Hematopoietic multipotent progenitor cell treated with erythropoietin and hydrocortisone succinate and interleukin-3 and kit ligand, for 8 days (in vitro differentiated cells): ENCODE measurements at places on chromosomes 7 and 10.

DNA sequence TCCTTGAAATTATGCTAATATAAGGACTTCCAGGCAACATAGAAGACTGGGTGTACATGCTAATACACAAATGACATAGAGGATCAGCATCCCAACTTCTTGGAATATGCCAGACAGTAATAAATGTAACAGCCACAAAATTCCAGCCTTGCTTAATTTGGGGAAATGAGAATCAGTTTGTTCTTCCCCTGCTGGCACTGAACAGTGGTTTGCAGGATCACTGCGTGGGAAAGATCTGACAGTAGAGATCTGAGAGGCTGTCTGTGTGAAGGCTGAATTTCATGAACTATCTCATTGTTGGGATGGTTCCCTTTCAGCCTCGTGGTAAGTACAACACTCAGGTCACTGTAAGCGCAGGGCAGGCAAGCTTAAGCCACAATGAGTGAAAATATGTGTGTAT, 1078.0 kb downstream of the LRMDA start:
- no peak for DNase-seq

GRCh38 chr7:30171766-30172447, 37.1 kb downstream of the MTURN start:
- DNase-seq, result no peak

DNA sequence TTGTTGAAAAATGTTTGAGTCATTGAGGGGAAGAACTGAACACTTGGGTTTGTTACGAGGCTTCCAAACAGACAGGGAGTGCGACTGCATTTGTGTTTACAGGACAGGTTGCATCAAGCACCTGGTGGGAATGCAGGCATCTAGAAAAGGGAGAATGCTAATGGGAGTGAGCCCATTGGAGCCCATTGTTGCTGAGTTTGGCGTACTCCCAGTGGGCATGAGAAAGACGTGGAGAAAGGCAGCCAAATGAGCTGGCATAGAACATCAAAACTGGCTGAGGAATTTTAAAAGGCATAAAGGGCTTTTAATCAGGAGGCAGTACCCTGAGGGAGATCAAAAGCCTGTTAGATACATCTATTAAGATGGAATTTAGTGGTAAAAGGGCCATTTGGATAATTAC, 171.6 kb upstream of the NPSR1 start:
- no peak for DNase-seq

DNA sequence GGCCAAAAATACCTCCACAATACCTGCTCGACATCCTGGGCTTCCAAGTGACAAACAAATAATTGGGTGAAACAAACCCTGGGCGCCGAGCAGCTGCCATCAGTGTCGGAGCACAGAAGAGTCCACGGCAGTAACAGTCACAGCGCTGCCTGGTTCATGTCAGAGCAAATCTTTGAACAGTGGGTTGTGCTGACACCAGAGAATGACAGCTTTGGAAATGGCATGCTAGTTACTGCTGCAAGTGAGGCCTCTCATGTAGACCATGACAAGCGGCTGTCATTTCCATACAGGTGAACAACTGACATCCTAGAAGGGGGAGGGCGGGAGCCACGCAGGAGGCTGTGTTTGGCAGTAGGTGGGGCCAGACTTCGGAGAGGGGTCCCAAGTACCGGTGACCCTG, 420.5 kb upstream of the GALNT17 start:
- no peak for DNase-seq

DNA sequence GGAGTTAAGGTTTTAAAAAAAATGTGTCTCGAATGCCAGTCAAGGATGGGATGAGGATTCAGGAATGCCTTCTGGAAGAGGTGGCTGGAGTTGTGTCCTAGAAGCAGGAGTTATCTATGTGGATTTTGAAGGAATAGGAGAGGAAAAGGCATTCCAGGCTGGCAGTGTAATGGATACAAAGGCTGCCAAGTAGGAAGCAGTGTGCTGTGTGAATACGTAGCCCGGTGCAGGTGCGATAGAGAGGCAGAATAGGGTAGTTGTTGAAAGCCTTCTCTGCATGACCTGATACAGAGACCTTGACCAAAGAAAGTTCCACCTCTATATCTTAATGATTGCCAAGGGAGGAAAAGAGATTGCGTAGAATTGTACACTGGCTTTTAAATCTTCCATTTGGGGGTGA, 128.1 kb upstream of the ITGB1 start:
- DNase-seq, result no peak

GRCh38 chr7:156002362-156003066, 190.3 kb upstream of the SHH start:
- no peak for DNase-seq

DNA sequence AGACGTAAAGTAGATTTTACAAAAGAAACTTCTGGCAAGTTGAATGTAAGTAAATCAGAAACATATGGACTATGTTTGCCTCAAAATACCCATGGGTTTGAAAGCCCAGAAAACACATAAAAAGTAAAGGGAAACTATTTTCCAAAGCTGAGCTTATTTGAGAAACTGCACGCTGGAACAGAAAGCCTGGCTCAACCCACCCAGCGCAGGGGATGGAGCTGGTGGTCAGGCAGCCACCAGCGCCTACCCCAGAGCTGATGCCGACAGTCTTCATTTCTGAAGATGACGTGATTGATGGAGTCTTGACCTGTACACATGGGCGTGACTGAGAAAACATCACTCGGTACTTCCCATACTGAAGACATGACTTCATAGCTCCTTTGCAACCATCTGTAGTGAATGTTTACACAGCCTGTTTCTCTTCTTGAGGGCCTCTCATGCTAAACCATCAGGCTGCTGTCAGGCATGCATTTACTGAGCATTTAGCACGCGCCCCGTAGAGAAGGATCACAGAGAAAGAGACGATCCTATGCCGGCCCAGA, 232.6 kb upstream of the AUTS2 start:
- DNase-seq, result no peak

DNA sequence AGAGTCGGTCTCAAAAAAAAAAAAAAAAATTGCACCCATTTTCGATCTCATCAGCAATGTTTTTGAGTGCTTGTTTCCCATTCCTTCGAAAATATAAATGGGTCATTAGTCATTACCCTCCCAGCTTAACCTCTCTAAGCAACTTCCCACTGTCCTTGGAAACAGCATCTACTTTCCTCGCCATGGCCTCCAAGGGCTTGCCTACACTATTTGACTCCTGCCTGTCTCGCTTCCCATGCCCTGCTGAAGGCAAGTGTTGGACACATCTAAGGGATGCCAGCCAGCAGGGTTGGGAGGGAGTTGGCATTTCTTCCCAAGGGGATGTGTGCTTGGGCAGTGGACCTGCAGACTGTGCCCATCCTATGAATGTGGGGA, 12.7 kb upstream of the RHBDD2 start:
- DNase-seq, result no peak

GRCh38 chr7:141928845-141929195, 12.6 kb downstream of the OR9A4 start:
- DNase-seq, result no peak

- no peak for DNase-seq
Measured at GRCh38 chr7:51121931-51122425, 194.6 kb downstream of the COBL start.

DNA sequence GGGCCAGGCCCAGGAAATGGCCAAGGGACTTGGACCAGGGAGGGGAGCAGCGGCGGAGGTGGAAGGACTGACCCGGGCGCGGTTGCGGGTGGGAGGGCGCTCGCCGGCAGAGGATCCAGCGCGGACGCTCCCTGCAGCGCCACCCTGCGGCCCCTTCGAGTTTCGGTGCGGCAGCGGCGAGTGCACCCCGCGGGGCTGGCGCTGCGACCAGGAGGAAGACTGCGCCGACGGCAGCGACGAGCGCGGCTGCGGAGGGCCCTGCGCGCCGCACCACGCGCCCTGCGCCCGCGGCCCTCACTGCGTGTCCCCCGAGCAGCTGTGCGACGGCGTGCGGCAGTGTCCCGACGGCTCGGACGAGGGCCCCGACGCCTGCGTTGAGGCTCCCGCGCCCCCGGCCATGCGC, 16.8 kb upstream of the ZNF467 start:
- peak; percentile 9 for DNase-seq

GRCh38 chr7:147803606-147804005, 787.0 kb upstream of the C7orf33 start:
- peak; percentile 35 for DNase-seq

GRCh38 chr7:140778975-140779374, 82.5 kb downstream of the NDUFB2 start:
- no peak for DNase-seq

DNA sequence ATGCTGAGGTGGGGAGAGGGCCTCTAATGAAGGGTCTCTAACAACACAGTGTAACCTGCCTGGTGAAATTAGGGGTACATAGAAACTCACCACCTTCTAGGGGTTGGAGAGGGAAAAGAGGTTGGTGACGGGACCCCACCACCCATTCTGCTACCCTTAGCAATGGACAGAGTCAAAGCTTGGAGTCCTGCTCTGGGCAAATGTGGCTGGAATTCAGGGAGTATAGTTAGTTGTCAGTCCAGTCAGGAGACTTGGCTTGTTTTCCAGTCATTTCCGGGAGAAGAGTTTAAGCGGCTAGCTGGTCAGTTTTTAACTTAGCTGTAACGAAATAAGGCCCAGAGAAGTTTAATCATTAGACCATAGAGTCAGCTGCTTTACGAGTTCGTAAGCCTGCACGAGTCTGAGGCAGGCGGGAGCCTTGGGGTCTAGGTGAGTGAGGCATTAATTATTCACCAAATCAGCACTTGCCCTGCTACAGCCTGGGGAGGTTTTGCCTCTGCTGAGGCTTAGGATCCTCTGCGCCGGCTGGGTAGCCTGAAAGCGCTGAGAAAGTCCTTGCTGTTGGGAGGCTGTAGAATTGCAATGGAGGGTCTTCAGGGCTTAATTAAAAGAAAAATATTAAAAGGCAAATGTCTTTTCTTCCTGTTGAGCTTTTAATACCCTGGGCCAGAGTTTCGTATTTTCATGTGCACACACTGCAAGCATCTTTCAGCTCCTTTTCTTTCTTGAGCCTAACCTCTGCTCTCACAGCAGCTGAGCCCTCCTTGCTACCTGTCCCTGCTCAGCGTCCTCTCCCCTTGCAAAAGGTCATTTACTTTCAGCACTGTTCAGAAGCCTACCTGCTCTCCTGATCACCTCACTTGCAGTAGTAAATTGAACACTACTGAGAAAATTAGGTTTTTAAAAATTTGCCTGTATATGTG, 1.5 kb upstream of the LAMB1 start:
- no peak for DNase-seq

- DNase-seq, result no peak
Measured at GRCh38 chr7:31214751-31215150, 125.8 kb downstream of the NEUROD6 start.

GRCh38 chr10:50613150-50613549, 10.6 kb downstream of the SGMS1 start:
- no peak for DNase-seq

GRCh38 chr7:69631131-69631530, 32.9 kb downstream of the AUTS2 start:
- no peak for DNase-seq

DNA sequence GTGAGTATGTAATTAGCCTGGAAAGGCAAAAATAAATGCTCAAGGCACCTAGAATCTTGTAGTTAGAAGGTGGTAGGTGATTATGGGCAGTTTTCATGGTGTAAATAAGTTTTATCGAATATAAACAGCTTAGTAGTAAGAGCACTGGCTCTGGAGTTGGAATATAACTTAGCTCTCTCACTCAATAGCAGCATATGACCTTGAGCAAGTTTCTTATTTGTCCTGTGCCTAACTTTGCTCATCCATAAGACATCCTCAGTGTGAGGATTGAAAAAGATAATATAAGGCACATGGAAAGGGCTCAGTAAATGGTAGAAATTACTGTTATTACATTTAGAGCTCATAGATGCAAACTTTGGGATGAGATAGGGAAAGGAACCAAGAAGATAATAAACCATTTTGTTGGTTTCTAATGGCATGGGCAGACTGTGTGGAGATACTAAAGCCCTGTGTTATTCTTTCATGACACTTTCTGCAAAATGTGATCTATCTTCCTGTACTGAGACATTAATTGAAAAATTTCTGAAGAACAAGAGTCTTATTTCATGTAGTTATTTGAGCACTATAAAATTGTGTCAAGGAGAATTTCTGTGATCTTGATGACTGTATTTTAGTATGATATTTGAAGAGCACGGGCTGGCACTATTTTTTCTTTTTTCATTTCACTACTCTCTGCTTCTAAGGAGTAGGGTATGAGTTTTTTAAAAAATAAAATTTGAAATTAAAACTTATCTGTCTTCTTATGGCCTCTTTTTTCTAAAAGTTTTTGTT, 3.1 kb downstream of the SLK start:
- peak; percentile 18 for DNase-seq

DNA sequence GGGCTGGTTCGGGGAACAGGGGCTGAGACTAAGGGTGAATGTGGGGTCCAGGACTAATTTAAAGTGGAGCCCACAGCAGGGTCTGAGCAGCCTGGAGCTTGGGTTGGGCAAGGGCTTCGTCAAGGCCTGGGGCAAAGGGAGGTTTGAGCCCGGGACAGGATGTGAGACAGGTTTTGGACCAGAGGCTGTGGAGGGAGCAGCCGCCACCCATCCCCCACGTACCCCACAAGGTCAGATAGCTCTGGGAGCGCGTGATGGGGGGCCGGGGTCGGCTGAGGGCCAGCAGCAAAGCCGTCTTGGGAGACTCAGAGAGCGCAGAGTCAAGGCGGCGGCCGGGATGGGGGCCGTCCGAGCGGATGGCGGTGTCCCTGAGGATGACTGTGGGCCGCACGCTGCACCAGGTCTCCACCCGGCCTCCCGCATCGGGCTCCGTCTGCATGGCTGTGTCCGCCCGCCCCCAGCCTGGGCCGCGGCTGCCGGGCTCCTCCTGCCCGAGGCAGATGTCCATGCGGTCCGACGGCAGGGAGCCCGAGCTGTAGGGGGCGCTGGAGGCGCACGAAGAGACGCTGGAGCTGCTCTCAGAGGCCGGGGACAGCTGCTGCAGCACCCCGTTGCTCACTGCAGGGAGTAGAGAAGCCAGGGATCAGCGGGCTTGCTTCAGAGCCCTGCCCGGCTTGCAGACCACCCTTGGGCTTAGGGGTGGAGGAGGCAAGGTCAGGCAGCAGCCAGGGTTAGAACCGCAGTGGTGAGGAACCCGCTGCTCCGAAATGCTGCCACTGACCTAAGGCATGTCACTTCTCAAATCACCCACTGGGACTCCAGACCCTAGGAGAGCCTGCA, 12.1 kb downstream of the PDZD7 start:
- peak; percentile 78 for DNase-seq

GRCh38 chr7:151310578-151310977, 31.0 kb upstream of the NUB1 start:
- DNase-seq, result peak; percentile 76

DNA sequence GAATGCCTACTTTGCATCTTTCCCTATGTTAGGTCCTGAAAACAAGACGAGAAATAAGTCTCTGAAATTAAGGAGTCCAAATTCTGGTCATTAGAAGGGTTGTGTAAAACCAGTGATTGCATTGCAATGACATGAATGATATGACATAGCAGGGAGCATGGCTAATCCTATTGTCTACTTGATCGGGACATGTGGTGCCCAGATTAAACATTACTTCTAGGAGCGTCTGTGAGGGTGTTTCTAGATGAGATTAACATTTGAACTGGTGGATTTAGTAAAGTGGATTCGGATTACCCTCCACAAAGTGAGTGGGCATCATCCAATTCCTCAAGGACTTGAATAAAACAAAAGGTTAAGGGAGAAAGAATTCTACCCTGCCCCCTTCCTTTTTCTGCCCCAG, 434.9 kb upstream of the KLF6 start:
- no peak for DNase-seq
